ENCODE measurements at places on chromosomes 4 and X.

- DNase-seq: no peak
Measured at GRCh38 chrX:71482228-71482958, 50.5 kb upstream of the OGT start.

GRCh38 chrX:9758021-9758638 is 7.5 kb downstream of the GPR143 start:
- DNase-seq: no peak

DNA sequence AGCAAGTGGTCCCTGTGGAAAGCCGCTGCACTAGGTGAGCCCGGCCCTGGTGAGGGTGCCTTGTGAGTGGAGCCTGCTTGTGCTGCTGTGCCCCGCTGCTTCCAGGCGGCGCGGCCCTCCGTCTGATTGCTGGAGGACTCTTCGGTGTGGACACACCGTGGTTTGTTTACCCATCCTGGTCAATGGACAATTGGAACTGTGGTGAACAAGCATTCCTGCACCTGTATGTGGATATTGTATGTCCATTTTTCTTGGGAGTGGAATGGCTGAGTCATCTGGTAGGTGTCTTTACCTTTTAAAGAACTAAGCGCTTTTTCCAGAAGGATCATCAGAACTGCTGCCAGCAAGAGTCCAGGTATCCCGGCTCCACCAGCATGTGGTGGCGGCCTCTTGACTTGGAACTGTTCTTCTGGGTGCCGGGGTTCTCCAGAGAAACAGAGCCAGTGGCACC is 15.6 kb downstream of the MAEA start:
- no peak for DNase-seq

DNA sequence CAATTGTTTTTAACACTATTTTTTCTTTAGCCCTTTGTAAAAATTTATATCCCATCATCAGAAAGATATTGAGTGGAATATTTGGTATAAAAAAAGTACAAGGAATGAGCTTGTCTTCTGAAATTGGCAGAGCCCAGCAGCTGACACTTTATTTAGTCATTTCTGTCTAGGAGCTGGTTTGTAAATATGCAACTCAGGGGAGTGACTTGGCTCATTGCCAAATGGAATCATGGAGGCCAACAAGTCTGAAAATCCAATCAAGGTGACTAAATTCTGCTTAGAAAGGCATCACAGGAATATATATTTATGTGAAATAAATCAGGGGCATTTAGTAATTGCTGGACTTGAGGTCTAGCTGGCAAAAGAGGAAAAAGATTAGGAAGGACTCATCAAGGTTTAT is 74.4 kb downstream of the OTC start:
- DNase-seq: peak; percentile 38

- no peak for DNase-seq
Measured at GRCh38 chr4:17335371-17335770, 176.5 kb downstream of the QDPR start.
